H7 (cell line): ENCODE measurements at places on chromosomes 5 and 9.

GRCh38 chr5:38162625-38163024, 95.7 kb upstream of the EGFLAM start:
- DNase-seq = no peak

GRCh38 chr9:124858330-124859046, 3.3 kb downstream of the RPL35 start:
- peak; percentile 45 for DNase-seq

GRCh38 chr9:6931913-6932312, 174.1 kb downstream of the KDM4C start:
- no peak for DNase-seq

- DNase-seq = no peak
Measured at GRCh38 chr5:10501554-10502075, 59.9 kb downstream of the ROPN1L start.

GRCh38 chr9:88359974-88360373, 28.3 kb upstream of the SPIN1 start:
- DNase-seq = no peak

- DNase-seq = peak; percentile 54
Measured at GRCh38 chr5:36150676-36151433, 832 bp downstream of the LMBRD2 start.

DNA sequence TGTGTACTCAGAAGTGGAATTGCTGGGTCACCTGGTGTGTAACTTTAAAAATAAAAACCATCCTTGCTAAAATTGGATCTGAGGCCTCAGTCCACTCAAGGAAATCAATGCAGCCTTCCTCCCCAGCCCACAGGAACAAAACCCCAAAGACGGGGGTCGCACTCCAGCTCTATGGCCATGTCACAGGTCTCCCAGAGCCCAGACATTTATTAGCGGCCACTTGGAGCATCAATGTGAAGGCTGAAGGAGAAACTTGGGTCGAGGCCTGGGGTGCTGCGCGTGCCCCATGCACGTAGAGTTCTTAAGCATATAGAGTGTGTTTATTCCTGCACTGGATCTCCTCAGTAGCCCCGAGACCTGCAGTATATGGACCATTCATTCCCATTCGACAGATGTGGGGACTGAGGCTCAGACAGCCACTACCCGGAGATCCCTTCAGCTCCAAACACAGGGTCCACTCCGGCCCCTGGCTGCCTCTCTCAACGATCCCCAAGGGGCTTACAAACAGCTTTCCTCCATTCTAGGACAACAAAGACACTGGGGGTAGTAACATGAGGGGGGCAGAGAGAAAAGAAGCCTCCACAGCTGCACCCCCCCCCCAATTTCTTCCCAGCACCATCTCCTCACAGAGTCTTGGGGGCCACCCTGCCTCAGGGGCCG, 14.3 kb upstream of the OLFM1 start:
- DNase-seq = no peak

DNA sequence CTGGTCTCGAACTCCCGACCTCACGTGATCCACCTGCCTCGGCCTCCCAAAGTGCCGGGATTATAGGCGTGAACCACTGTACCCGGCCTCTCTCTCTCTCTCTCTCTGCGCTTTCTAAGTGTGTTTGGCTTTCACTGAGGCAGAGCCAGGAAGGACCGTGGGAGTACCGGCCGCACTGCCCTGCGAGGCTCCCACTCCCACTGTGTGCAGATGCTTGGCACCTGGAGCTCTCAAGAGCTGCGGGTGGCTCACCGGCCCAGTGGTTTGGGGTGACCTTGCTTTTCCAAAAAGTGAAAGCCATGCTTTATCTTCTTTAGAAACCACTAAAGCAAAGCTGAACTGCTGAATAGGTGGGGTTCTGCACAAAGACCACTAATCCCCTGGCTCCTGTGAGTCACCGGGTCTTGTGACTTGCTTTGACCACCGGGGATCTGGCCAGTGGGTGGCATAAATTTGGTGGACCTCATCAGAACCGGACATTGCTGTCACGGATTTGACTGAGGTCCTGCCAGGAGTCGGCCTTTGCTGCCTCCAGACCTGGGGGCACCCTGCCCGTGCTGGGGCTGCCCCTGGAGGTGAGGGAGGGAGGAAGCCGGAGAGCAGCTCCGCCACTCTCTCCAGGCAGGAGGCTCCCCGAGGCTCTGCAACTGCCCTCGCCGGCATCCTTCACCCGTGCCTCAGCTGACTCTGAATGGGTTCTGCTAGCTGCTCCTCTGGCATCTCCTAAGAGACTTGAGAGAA, 228.9 kb downstream of the FANCC start:
- peak; percentile 64 for DNase-seq

- DNase-seq = no peak
Measured at GRCh38 chr9:97807681-97808080, 45.3 kb upstream of the FOXE1 start.

GRCh38 chr9:112755675-112756074, 5.1 kb downstream of the SNX30 start:
- DNase-seq = no peak

GRCh38 chr5:172878933-172879752, 45.1 kb downstream of the ERGIC1 start:
- DNase-seq = no peak

DNA sequence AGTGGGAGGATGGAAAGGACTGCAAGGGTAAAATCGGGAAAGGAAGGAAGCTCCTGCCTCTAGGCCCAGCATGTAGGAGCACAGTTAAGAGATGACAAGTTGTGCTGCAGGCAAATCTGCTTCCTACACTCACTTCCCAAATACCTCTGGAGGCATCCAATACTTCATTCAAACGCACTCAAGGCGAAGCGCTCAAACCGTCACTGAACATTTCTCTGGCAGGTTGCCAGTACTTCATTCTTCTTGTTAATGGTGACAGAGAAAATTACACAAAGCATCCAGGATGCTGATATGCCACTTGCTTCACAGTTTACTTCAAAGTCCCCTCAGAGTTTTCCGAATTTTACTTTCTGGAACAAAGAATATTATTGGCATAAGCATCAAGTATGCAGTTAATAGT, 59.8 kb downstream of the NREP start:
- DNase-seq = no peak

DNA sequence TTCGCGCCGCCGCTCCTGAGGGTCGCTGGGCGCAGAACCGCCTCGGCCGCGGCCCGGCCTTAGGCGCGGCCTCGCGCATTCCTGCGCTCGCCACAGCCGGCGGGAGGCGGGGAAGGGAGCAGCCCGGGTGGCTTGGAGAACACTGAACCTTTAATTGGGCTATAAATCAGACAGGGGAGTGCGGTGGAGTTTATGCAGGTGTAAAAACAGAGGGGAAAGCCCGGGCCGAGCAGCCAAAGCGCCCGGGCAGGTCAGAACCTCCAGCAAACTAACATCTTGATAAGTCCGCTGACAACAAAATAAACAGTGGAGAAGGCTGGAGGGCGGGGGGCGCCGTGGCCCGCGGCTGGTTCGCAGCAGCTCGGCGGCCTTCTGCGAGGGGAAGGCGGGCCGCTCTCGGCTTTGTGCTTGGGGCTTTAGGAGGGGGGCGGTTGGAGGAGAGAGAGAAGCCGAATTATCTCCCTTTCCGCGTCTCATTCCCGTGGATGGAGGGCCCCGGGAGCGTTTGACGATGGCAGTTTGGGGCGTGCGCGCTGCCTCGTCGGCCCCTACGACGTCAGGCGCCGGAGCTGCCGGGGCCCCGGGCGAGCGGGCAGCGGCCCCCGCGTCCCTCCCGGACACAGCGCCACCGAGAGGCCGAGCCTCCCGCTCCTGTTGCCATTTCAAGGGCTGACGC, 11.3 kb downstream of the FOXD1 start:
- DNase-seq = peak; percentile 93

- peak; percentile 75 for DNase-seq
Measured at GRCh38 chr9:130118841-130119518, 53.2 kb upstream of the NCS1 start.

GRCh38 chr9:19648672-19649071, 140.2 kb downstream of the SLC24A2 start:
- no peak for DNase-seq

DNA sequence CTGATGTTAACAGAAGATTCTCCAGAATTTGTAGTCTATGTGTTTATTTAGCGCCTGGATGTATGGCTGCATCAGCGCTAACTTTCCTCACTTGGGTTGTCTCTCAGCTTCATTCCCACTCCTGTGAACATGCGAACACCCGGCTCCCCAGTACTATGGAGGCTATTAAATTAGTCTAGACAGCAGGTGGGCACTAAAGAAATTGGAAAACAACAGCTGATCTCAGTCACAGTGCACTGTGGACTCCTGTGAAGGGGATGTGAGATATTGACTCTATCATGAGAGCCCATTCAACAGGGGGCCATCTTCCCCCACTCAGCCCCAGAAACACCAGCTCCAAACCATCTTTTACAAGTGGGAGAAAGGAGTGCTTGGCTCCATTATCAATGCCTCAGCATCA, 471.0 kb downstream of the KDM4C start:
- DNase-seq = no peak

- DNase-seq = no peak
Measured at GRCh38 chr5:40428815-40429214, 250.9 kb upstream of the PTGER4 start.

DNA sequence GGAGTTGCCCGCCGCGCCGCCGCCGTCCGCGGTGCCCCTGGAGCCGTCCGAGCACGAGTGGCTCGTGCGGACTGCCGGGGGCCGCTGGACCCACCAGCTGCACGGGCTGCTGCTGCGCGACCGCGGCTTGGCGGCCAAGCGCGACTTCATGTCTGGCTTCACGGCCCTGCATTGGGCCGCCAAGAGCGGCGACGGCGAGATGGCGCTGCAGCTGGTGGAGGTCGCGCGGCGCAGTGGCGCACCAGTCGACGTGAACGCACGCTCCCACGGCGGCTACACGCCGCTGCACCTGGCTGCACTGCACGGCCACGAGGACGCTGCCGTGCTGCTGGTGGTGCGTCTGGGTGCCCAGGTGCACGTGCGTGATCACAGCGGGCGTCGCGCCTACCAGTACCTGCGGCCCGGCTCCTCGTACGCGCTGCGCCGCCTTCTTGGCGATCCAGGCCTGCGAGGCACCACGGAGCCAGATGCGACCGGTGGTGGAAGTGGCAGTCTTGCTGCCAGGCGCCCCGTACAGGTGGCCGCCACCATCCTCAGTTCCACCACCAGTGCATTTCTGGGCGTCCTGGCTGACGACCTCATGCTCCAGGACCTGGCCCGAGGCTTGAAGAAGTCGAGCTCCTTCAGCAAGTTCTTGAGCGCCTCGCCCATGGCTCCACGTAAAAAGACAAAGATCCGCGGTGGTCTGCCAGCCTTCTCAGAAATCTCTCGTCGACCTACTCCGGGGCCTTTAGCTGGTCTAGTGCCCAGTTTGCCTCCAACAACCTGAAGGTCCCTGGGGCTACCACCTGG, 1.6 kb downstream of the SOWAHA start:
- no peak for DNase-seq

- DNase-seq = no peak
Measured at GRCh38 chr9:15287309-15287708, 19.7 kb downstream of the TTC39B start.

- DNase-seq = peak; percentile 69
Measured at GRCh38 chr5:171840066-171840465, 54.4 kb downstream of the SMIM23 start.
